ENCODE measurements at places on chromosomes 7 and 10.
A peak's percentile ranks its signal among the peaks of the same experiment; 100 is the strongest.

- no peak for DNase-seq
Measured at GRCh38 chr7:41005374-41005901, 697.5 kb downstream of the INHBA start.

GRCh38 chr7:148773334-148773733 lies 74.6 kb downstream of the CUL1 start:
- no peak for DNase-seq

DNA sequence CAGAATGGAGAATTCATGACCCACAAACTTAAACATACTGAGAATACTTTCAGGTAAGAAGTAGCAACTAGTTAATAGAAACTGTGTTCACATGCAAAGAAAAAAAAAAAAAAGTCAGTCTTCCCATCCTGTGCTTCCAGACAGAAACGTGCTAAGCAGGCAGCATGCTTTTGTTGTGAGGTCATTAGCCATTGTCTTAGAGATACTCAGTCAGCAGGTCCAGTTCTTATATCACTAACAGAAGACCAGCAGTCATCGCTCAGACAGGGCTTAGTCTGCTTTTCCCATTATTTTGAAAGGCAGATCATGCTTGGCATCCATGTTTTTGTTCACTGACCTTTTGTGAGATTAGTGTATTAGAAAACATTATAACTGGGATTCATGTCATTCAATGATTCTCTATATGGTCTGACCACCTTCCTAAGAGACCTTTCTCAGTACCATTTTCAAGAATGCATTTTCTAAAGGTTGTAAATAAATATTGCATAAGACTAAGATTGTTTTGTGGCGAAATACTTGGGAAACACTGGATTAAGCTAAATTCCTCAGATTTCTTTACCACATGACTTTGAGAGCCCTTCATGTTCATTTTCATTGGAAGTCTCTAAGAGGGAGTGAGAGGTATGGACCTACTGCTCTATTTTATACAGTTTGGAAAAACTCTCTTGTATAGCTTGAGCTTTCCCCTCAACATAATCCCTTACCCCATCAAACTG lies 45.0 kb upstream of the AGBL3 start:
- no peak for DNase-seq

- DNase-seq = no peak
Measured at GRCh38 chr7:105047932-105048331, 33.9 kb downstream of the KMT2E start.

GRCh38 chr10:29826221-29826620 lies 191.4 kb upstream of the SVIL start:
- DNase-seq = no peak

DNA sequence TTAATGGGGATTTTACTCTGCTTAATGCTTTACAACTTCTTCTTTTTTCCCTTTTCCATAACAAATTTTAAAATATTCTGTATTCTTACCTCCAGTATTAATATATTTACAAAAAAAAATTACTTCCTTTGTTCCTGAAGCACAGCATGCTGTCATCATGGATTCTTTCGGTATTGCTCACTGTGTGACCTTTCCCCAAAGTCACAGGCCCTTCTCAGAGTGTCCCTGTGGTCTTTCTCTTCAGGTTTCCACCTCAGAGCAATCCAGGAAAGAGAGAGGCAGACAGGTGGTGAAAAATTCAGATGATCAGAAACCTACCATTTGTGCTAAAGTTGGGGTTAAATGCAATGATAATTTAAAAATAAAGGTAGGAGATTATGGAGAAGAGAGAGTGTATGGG lies 13.0 kb downstream of the AOAH start:
- no peak for DNase-seq

- no peak for DNase-seq
Measured at GRCh38 chr10:72009425-72010081, 45.4 kb downstream of the CHST3 start.

- DNase-seq = peak; percentile 100
Measured at GRCh38 chr10:110918643-110919348, at the start of gene BBIP1. TSS of gene BBIP1 (minus strand) at chr10:110919180. CDS start at chr10:110918157, 1,023 bp downstream.

DNA sequence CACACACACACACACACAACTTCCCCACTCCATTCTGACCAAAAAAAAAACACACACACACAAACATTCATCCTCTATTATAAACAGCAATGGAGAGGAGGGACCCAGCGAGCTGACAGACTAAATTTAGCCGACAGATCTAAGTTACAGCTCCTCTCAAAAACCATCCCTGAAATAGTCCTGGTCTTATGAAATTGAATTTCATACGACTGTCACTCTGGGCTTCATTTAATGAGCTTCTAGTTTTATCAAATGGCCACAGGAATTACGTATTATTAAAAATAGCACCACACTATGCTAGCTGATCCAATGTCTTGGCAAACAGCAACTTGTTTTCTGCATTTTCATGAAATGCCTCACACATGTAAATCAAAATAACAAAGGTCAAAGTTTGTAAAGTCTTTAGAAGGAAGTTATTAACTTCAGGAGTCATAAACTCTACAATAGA lies 131.3 kb upstream of the ASAH2 start:
- no peak for DNase-seq

DNA sequence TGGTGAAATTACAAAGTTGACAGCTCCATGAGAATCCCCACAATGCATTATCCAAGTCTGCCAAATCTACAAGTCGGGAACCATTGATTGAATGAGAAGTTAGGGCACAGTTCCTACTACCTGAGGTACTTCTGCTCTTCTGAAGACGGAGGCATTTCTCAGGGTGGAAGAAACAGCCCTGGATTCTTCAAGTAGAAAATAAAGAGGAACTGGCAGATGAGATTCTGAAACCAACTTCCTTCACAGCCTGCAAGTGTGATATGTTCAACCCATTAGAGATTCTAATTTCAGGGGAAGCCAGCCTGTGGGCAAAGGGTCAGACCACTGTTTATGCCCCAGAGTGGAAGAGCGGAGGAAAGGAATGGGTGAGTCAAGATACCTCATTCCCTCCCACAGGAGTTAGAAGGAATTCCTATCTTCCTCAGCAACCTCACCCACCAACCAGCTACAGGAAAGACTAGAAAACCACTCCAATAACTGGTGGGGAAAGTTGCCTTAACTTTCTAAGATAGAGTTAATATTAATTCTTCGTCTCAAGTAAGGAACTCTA lies 50.5 kb upstream of the BMPER start:
- DNase-seq = no peak

DNA sequence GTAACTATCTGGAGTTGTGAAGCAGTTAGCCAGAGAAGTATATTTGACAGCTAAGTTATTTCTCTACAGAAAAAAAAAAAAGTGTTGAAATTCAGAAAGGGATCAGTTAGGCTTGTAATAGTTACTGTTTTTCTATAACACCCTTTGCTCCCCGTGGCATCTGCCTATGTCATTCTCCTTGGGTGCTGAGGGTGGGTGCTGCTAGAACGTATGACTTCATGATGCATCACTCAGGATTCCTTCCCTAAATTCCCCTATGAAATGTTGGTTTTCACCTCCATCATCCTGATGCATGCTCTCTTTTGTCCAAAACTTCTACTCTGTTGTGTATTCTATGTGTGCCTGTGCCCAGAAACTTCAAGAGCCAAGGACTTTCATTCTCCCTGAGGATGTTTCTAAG lies 536.4 kb downstream of the GRM8 start:
- DNase-seq = no peak

DNA sequence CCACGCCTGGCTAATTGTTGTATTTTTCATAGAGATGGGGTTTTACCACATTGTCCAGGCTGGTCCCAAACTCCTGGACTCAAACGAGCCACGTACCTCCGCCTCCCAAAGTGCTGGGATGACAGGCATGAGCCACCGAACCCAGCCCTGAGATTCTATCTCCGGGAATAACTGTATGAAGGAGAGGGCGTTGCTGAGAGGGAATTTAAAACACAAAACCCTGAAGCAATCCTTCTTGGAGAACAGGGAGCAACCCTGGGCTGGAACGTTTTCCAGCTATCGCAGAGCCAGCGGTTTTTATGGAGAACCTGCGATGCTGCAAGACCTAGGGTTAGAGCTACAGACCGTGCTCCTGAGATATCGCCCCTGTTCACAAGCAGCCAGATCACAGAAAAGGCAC lies 144.6 kb downstream of the PRKAG2 start:
- DNase-seq = no peak

DNA sequence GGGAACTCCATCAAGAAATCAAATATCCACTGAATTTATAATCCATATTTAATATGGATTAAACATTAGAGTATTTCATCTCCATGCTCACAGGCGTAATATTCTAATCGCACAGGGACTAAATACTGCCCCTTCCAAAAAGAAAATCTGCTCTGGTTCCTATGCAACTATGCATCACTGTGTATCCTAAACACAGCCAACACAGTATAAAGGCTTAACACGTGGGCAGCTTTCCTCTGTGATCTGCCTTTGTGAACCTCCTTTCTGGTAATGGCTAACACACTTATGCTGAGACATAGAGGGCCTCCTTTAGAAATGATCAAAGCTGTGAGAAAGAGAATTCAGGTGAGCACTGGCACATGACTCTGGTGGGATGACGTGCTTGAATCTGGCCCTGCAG lies 110.2 kb downstream of the RAB11FIP2 start:
- DNase-seq = no peak

DNA sequence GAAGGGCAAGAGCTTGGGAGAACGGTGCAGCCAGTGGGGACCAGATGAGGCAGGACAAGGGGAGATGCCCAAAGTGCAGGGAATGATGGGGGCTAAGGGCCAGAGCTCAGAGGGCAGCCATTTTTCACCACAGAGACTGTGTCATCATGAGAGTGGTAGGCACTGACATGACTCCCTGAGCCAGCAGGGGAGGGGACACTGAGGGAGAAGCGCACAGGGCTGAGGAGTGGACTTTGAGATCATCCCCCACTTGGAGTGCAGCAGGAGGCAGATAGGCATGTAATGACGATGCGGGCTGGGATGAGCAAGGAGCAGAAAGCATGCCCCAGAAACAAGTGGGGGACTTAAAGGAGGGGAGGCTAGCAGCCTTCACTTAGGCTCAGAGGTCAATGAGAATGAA lies 5.2 kb upstream of the SMKR1 start:
- no peak for DNase-seq

- DNase-seq = no peak
Measured at GRCh38 chr10:131814567-131815265, 86.1 kb upstream of the PPP2R2D start.

- no peak for DNase-seq
Measured at GRCh38 chr7:87960239-87960638, 26.2 kb downstream of the ADAM22 start.

GRCh38 chr10:125883211-125883610 lies 2.1 kb upstream of the DHX32 start:
- DNase-seq = no peak

DNA sequence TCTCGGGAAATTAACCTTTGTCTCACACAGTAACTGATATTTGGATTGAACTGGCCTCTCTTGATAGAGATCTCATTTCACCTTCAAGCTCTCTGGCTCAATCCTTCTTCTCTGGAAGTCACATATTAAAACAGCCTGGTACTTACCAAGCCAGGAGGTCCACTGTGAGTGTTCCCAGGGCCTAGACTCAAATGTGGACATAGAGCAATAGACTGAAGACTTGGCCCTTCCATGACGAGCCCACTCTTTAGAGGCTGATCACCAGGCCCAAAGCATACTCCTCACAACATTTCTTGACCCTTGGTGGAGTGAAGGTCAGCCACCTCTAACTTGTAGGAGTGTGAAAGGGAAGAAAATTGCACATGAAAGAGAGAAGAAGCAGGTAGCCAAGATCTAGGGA lies 38.5 kb downstream of the COL1A2 start:
- DNase-seq = no peak
